Right cardiac atrium (tissue), 5 donors: ENCODE measurements at places on chromosomes 2 and 18. TPM values are rescaled to one million over a fixed set of nuclear protein-coding genes. Genes with fewer than 3 reads are reported as not detected.

The UGT1A4 gene
- polyA plus RNA-seq, result 0.07 TPM

The LIMS3 gene
- polyA plus RNA-seq, result 2.0 TPM

The PROM2 gene
- 0.79 TPM for polyA plus RNA-seq

The TDRD15 gene
- polyA plus RNA-seq, result not detected

The KCNK3 gene
- polyA plus RNA-seq, result 29.3 TPM

The REG3A gene
- 0.41 TPM for polyA plus RNA-seq

The RAMP1 gene
- polyA plus RNA-seq, result 164 TPM

The MC5R gene
- not detected for polyA plus RNA-seq

The PLCD4 gene
- 0.48 TPM for polyA plus RNA-seq

The ASPRV1 gene
- polyA plus RNA-seq, result 0.84 TPM

The SCN9A gene
- 0.43 TPM for polyA plus RNA-seq

The ACTG2 gene
- polyA plus RNA-seq, result 33.6 TPM

The IKZF2 gene
- polyA plus RNA-seq, result 1.0 TPM

The PLCL1 gene
- polyA plus RNA-seq, result 19.5 TPM

The SKA1 gene
- polyA plus RNA-seq, result 0.14 TPM

The LIPG gene
- 0.07 TPM for polyA plus RNA-seq

The MDH1B gene
- 0.43 TPM for polyA plus RNA-seq

The PSMA8 gene
- 0.05 TPM for polyA plus RNA-seq

The HOXD8 gene
- 0.63 TPM for polyA plus RNA-seq

The SERPINB13 gene
- not detected for polyA plus RNA-seq

The COPS8 gene
- polyA plus RNA-seq, result 76.4 TPM

The ATF2 gene
- 10.8 TPM for polyA plus RNA-seq

The PREB gene
- 48.5 TPM for polyA plus RNA-seq

The UGGT1 gene
- 9.1 TPM for polyA plus RNA-seq

The GPR45 gene
- polyA plus RNA-seq, result not detected

The MYO1B gene
- 6.0 TPM for polyA plus RNA-seq

The ACTR2 gene
- 41.8 TPM for polyA plus RNA-seq

The KIF3C gene
- 3.1 TPM for polyA plus RNA-seq

The CNDP1 gene
- 0.05 TPM for polyA plus RNA-seq

The TPRKB gene
- polyA plus RNA-seq, result 74.1 TPM

The CCBE1 gene
- polyA plus RNA-seq, result 0.48 TPM

The ASXL3 gene
- polyA plus RNA-seq, result 0.97 TPM

The MAPK4 gene
- polyA plus RNA-seq, result 15.5 TPM

The IL36B gene
- polyA plus RNA-seq, result not detected

The DHRS9 gene
- 51.8 TPM for polyA plus RNA-seq

The SNRNP27 gene
- 61.4 TPM for polyA plus RNA-seq

The MRPL30 gene
- 24.2 TPM for polyA plus RNA-seq

The LRATD1 gene
- 1.9 TPM for polyA plus RNA-seq

The GRHL1 gene
- polyA plus RNA-seq, result 0.81 TPM

The GPR35 gene
- 0.84 TPM for polyA plus RNA-seq

The FBLN7 gene
- 1.3 TPM for polyA plus RNA-seq

The CD207 gene
- polyA plus RNA-seq, result 0.18 TPM

The RAB27B gene
- under 0.01 TPM for polyA plus RNA-seq

The CCL20 gene
- not detected for polyA plus RNA-seq

The TEKT4 gene
- not detected for polyA plus RNA-seq

The MATN3 gene
- polyA plus RNA-seq, result 0.29 TPM

The SERPINB12 gene
- polyA plus RNA-seq, result not detected
